Spleen (tissue), 13 donors: ENCODE measurements at places on chromosomes 16 and 17. TPM values are rescaled to one million over a fixed set of nuclear protein-coding genes. Genes with fewer than 3 reads are reported as not detected.

GRCh38 chr17:76783146-76783545 is 45.2 kb downstream of the MFSD11 start:
- no peaks in the 10 kb centered on the region for H3K4me1 ChIP-seq
- peaks cover 24% of the 10 kb centered on the region for H3K36me3 ChIP-seq
- no peaks in the 10 kb centered on the region for H3K27me3 ChIP-seq
- DNase-seq = no peak

GRCh38 chr17:76189247-76189646 is 48.2 kb upstream of the FOXJ1 start:
- H3K27ac ChIP-seq = no peak overlapping the region
- H3K4me1 ChIP-seq = no peaks in the 10 kb centered on the region
- no peaks in the 10 kb centered on the region for H3K36me3 ChIP-seq
- DNase-seq = no peak
- H3K27me3 ChIP-seq = no peaks in the 10 kb centered on the region
- no peak overlapping the region for H3K4me3 ChIP-seq

DNA sequence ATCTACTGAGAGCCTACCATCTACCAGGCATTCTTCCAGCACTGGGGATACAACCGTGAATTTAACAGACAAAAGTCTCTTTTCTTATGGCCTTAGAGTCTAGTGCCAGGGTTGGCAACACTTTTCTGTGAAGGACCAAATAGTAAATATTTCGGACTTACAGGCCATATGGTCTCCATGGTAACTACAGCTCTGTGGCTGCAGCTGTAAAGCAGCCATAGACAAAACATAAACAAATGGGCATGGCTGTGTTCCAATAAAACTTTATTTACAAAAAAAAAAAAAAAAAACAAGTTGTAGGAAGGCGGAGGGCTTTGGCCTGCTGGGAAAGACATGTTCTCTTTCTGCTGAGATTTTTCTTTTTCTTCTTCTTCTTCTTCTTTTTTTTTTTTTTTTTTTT is 98.7 kb downstream of the ABCC12 start:
- no peaks in the 10 kb centered on the region for H3K27me3 ChIP-seq
- no peak overlapping the region for H3K4me3 ChIP-seq
- no peak for DNase-seq
- no peaks in the 10 kb centered on the region for H3K4me1 ChIP-seq

DNA sequence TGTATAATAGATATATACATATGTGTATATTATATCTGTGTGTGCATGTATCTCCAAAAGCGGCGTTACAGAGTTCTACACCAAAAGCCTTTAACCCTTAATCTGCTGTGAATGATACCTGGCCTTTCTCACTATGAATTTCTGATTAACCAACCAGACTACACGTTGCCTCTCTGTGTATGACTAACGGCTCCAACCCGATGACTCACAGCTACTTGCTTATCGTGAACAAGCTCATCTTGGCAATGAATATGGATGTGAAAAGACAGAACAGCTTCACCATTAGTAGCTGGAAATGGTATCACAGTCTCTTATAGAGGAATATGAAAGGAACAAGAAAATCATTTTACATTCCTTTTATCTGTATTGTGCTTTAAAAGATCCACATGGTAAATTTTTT is 23.8 kb upstream of the ARHGAP44 start:
- no peaks in the 10 kb centered on the region for H3K4me1 ChIP-seq
- H3K27ac ChIP-seq = no peak overlapping the region
- no peak overlapping the region for H3K4me3 ChIP-seq
- no peaks in the 10 kb centered on the region for H3K27me3 ChIP-seq
- no peak for DNase-seq

HP gene
- 14.1 TPM for polyA plus RNA-seq

MSI2 gene
- 9.8 TPM for polyA plus RNA-seq

GRCh38 chr16:4675864-4676786 is 17.2 kb upstream of the NUDT16L1 start:
- H3K27ac ChIP-seq = peak overlapping the region; percentile 88
- peaks cover 95% of the 10 kb centered on the region for H3K36me3 ChIP-seq
- H3K27me3 ChIP-seq = no peaks in the 10 kb centered on the region
- DNase-seq = peak; percentile 80
- peaks cover 64% of the 10 kb centered on the region for H3K4me1 ChIP-seq

DNA sequence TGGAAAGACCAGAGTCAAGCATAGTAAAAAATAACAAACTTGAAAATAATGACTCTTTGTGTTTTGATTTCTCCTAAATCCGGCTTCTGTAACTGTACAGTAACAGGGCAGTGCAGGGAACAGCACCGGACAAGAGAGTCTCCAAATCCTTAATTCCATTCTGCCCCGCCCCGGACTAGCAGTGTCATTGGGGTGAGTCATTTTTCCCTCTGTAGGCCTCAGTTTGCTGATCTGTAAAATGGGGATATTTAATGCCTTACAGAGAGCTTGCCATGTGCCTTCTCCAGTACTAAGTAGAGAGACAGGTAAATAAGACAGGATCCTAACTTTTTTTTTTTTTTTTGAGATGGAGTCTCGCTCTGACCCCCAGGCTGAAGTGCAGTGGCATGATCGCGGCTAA is 83.6 kb upstream of the TBC1D3K start:
- no peak for DNase-seq
- H3K27me3 ChIP-seq = no peaks in the 10 kb centered on the region
- H3K4me1 ChIP-seq = no peaks in the 10 kb centered on the region
- no peak overlapping the region for H3K27ac ChIP-seq

GRCh38 chr17:7219812-7220592 is at the start of the genes ACADVL and DLG4:
ACADVL (plus strand) TSS chr17:7219938; CDS start chr17:7219985, 47 bp downstream.
DLG4 (minus strand) TSS chr17:7219836.
- H3K4me3 ChIP-seq = peak within 1 kb of the TSS; percentile 83
- no peaks in the 10 kb centered on the region for H3K27me3 ChIP-seq
- peak within 1 kb of the TSS; percentile 91 for H3K27ac ChIP-seq
- DNase-seq = peak; percentile 96

- H3K4me3 ChIP-seq = no peak overlapping the region
- peaks cover 67% of the 10 kb centered on the region for H3K36me3 ChIP-seq
- DNase-seq = no peak
- H3K27me3 ChIP-seq = no peaks in the 10 kb centered on the region
Measured at GRCh38 chr16:4696172-4696904, 3.0 kb downstream of the NUDT16L1 start.

CSH2 gene
- polyA plus RNA-seq = not detected

CDH16 gene
- polyA plus RNA-seq = not detected

- no peak for DNase-seq
- peaks cover 18% of the 10 kb centered on the region for H3K4me1 ChIP-seq
- no peaks in the 10 kb centered on the region for H3K36me3 ChIP-seq
- H3K4me3 ChIP-seq = peak overlapping the region; percentile 11
- H3K27me3 ChIP-seq = peaks cover 20% of the 10 kb centered on the region
Measured at GRCh38 chr16:29876594-29877249, 13.7 kb upstream of the CDIPT start.

DNA sequence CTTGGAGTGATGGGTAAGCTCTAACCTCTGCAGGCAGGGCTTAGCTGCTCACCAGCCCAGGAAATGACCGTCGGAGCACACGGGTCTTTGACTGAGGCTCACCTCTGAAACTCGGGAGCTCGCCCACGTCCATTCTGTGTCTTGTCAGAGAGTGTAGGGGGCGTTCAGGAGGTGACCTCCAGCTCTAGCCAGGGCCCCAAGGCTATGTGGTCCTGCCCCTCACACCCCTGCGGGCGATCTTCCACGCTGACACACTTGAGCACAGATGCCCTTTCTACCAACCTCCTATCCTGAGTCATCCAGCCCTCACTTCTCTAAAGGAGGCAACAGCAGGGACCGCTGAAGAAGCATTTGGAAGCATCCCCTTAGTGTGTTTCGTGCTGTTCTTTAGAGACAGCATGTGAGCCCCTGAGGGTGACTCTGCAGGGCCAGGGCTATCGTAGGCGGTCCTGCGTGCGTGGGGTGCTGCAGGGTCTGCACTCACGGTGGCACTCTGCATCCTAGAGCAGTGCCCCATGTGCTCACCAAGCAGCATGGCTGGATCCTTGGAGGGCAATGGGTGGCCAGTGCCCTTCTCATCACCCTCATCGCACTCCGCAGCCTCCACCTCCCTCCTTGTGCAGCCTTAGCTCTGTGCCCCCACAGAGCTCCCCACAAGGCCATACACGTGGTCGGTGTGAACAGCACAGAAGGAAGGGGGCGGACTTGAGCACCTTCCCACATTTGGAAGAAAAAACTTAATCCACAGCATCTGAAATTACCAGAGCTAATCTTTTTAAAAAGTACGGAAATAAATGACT is 33.8 kb downstream of the SLC47A1 start:
- H3K36me3 ChIP-seq = no peaks in the 10 kb centered on the region
- DNase-seq = no peak
- no peak overlapping the region for H3K27ac ChIP-seq
- peaks cover 27% of the 10 kb centered on the region for H3K4me1 ChIP-seq

CDRT4 gene
- 14.2 TPM for polyA plus RNA-seq

GRCh38 chr17:57286399-57287105 is 30.2 kb downstream of the MSI2 start:
- peaks cover 24% of the 10 kb centered on the region for H3K4me1 ChIP-seq
- H3K27me3 ChIP-seq = no peaks in the 10 kb centered on the region
- H3K4me3 ChIP-seq = no peak overlapping the region
- peak overlapping the region; percentile 23 for H3K27ac ChIP-seq
- no peak for DNase-seq
- peaks cover 6% of the 10 kb centered on the region for H3K36me3 ChIP-seq

- peak; percentile 87 for DNase-seq
- no peaks in the 10 kb centered on the region for H3K27me3 ChIP-seq
- peak overlapping the region; percentile 96 for H3K27ac ChIP-seq
- H3K4me3 ChIP-seq = peak overlapping the region; percentile 57
Measured at GRCh38 chr17:42287305-42287976, 857 bp upstream of the STAT5A start.

GRCh38 chr17:65797809-65798208 is 236.4 kb upstream of the AXIN2 start:
- no peak overlapping the region for H3K4me3 ChIP-seq
- H3K4me1 ChIP-seq = no peaks in the 10 kb centered on the region
- H3K27me3 ChIP-seq = no peaks in the 10 kb centered on the region
- no peak overlapping the region for H3K27ac ChIP-seq
- DNase-seq = no peak
- no peaks in the 10 kb centered on the region for H3K36me3 ChIP-seq

GRCh38 chr17:51401279-51401678 is 140.9 kb downstream of the UTP18 start:
- no peaks in the 10 kb centered on the region for H3K27me3 ChIP-seq
- H3K4me3 ChIP-seq = no peak overlapping the region
- H3K27ac ChIP-seq = no peak overlapping the region
- DNase-seq = no peak

- H3K4me3 ChIP-seq = no peak overlapping the region
- no peak overlapping the region for H3K27ac ChIP-seq
- H3K4me1 ChIP-seq = no peaks in the 10 kb centered on the region
- H3K27me3 ChIP-seq = no peaks in the 10 kb centered on the region
- peaks cover 100% of the 10 kb centered on the region for H3K36me3 ChIP-seq
Measured at GRCh38 chr16:22314661-22315626, 17.7 kb downstream of the POLR3E start.

ADGRG1 gene
- polyA plus RNA-seq = 2.7 TPM

TEX2 gene
- polyA plus RNA-seq = 6.7 TPM

DNA sequence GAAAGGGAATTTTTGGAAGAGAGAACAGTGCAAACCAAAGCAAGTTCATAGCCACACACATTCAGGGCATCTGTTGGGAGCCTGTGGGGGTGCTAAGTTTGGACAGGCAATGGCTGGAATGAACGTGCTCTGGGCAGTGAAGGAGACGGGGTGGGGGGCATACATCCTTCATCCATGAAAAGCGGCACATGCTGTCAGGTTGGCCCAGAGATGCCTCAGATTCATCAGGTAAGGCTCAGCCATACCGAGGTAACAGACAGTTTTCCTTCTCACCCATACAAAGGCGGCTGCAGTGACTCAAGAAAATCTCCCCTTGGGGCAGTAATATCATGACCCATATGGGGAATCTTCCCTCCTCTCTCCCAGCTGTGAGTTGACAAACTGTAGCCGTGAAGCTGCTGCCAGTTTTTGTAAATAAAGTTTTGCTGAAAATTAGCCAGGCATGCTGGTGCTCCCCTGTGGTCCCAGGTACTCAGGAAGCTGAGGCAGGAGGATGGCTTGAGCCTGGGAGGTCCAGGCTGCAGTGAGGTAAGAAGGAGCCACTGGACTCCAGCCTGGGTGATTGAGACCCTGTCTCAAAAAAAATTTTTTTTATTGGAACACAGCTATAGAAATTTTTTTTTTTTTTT is 9.2 kb upstream of the UBALD2 start:
- peaks cover 17% of the 10 kb centered on the region for H3K4me1 ChIP-seq
- peak; percentile 28 for DNase-seq
- H3K4me3 ChIP-seq = no peak overlapping the region
- no peaks in the 10 kb centered on the region for H3K36me3 ChIP-seq

DNA sequence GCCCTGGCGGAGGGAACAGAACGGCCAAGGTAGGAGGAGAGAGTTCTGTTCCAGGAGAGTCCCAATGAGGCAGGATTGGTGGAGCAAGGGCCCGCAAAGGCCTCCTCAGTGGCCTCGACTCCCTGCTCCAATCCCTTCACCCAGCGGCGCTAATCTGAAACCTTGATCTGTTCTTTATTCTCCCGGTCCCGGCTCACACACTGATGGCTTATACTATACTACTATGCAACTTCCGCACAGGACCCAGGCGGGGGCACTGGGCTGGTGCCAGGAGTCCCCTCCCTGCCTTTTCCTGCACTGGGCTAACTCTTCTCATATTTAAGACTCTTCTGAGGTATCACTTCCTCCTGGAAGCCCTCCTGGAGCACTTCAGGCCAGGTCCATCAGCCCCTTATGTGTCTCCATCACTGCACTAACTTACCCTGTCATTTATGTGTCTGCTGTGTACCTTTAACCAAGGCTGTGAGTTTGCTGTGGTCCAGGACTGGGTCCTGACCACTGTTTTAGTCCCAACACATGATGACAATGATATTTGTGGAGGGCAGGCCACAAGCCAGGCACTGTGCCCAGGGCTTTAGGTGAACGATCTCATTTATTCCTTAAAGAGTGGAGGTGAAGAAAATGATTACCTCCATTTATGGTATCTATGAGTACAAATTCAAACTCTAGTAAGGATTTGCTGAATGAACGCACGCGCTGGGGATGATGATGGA is 6.8 kb downstream of the CCDC102A start:
- H3K4me3 ChIP-seq = no peak overlapping the region
- no peaks in the 10 kb centered on the region for H3K27me3 ChIP-seq
- peaks cover 44% of the 10 kb centered on the region for H3K4me1 ChIP-seq
- peaks cover 8% of the 10 kb centered on the region for H3K36me3 ChIP-seq
